ENCODE measurements at places on chromosomes 1 and 21. TPM values are rescaled to one million over a fixed set of nuclear protein-coding genes. Genes with fewer than 3 reads are reported as not detected.

GRCh38 chr1:188825471-188825870, 1652.2 kb downstream of the BRINP3 start:
- H3K27ac ChIP-seq, result no peak overlapping the region
- H3K27me3 ChIP-seq, result no peaks in the 10 kb centered on the region
- no peak for DNase-seq

- no peaks in the 10 kb centered on the region for H3K36me3 ChIP-seq
- no peaks in the 10 kb centered on the region for H3K27me3 ChIP-seq
- no peaks in the 10 kb centered on the region for H3K4me1 ChIP-seq
- DNase-seq, result no peak
These were observed 22.3 kb upstream of the ABCA4 start for GRCh38 chr1:94143173-94143808.

DNA sequence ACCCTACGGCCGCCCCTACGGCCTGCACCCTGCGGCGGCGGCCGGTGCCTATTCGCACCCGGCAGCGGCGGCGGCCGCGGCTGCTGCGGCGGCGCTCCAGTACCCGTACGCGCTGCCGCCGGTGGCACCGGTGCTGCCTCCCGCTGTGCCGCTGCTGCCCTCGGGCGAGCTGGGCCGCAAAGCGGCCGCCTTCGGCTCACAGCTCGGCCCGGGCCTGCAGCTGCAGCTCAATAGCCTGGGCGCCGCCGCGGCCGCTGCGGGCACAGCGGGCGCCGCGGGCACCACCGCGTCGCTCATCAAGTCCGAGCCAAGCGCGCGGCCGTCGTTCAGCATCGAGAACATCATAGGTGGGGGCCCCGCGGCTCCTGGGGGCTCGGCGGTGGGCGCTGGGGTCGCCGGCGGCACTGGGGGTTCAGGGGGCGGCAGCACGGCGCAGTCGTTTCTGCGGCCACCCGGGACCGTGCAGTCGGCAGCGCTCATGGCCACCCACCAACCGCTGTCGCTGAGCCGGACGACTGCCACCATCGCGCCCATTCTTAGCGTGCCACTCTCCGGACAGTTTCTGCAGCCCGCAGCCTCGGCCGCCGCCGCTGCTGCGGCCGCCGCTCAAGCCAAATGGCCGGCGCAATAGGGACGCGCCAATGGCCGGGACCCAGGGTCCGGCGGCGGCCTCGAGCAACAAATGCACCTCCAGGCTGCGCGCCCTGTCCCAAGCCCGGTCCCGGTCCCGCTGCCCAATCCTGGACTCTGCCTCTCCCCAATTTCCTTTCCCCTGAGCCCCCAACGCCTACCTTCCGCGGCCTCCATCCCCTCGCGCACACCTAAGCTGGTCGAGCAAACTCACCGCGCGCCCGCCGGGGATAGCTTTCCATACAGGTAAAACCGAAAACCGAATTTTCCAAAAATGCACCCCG, 1.8 kb downstream of the FOXD3 start:
- no peak overlapping the region for H3K4me3 ChIP-seq
- H3K4me1 ChIP-seq, result no peaks in the 10 kb centered on the region
- H3K27me3 ChIP-seq, result peaks cover 99% of the 10 kb centered on the region
- H3K27ac ChIP-seq, result no peak overlapping the region
- DNase-seq, result no peak

- no peak for DNase-seq
- no peak overlapping the region for H3K4me3 ChIP-seq
- H3K27me3 ChIP-seq, result no peaks in the 10 kb centered on the region
- H3K27ac ChIP-seq, result no peak overlapping the region
- H3K4me1 ChIP-seq, result no peaks in the 10 kb centered on the region
- H3K36me3 ChIP-seq, result no peaks in the 10 kb centered on the region
These were observed 16.6 kb downstream of the RHBG start for GRCh38 chr1:156385534-156386031.

DNA sequence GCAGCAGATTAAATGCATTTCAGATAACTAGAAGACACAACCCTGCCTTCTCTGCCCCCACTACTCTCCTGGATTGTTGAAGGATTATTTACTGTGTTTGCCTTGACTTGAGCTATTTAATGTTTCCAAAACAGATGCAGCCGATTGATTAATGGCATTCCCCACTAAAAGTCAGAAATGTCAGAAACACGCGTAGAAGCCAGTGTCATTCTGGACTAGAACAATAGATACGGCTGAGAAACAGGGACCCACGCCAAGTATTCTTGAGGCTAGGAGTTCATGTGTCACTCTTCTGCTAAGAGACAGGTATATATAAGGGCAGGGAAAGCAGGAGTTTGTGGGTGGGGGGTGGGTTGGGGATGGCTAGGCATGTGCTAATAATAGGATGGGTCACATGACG, 366.7 kb upstream of the PROX1 start:
- H3K36me3 ChIP-seq, result no peaks in the 10 kb centered on the region
- no peaks in the 10 kb centered on the region for H3K4me1 ChIP-seq
- H3K27me3 ChIP-seq, result no peaks in the 10 kb centered on the region
- no peak for DNase-seq

Gene RAP1GAP
- total RNA-seq, result 0.32 TPM
